Thoracic aorta (tissue), 2 donors: ENCODE measurements at places on chromosomes 3 and 15.

- no peak for DNase-seq
Observed at GRCh38 chr3:41991437-41991836, 29.5 kb upstream of the ULK4 start.

GRCh38 chr3:120093911-120094775 lies at the start of gene GSK3B:
TSS of gene GSK3B (minus strand) at chr3:120094447. CDS start at chr3:120093434, 1,013 bp downstream.
- DNase-seq, result peak; percentile 34

DNA sequence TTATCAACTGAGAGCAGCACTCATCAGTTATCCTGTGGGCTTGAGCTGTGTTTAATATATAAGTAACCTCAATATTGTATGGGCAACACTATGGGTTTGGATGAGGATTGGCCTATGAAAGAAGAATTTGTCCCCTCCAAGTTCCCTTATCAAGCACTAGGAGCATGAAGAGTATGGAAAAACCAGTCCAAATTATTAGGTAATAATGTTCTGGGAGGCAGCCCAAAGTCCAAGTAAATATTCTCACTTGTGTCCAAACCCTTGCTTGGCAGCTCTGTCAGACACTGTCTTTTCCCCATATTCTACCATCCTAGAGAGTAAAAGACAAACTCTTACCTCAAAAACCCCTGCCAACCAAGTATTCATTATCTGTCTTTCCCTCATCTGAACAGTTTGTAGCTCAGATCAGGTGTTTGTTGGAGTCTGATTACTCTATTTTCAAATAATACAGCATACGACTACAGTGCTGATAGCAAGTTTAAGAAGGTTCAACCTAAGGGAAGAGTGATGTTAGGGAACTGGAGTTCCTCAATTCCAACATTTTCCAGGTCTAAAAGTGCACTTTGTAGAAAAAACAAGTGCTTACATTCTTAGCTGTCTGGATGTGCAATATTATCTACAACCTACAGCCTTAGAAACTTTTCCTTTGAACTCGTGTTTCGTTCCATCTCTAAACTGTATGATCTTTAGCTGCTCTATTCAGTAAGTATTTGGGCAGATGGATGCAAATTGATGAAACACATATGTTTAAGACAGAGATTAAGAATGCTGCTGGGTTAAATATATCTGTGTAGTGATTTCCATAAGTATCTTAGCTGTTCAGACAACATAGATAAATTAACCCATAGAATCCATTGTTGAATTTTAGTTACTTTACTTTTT lies 89.7 kb upstream of the PHLDB2 start:
- no peak for DNase-seq

GRCh38 chr3:141529256-141529655 lies 42.4 kb downstream of the RASA2 start:
- no peak for DNase-seq

- DNase-seq, result no peak
Observed at GRCh38 chr15:63172851-63173451, 15.7 kb upstream of the RPS27L start.

GRCh38 chr3:96236522-96236921 lies 577.9 kb upstream of the EPHA6 start:
- DNase-seq, result no peak

DNA sequence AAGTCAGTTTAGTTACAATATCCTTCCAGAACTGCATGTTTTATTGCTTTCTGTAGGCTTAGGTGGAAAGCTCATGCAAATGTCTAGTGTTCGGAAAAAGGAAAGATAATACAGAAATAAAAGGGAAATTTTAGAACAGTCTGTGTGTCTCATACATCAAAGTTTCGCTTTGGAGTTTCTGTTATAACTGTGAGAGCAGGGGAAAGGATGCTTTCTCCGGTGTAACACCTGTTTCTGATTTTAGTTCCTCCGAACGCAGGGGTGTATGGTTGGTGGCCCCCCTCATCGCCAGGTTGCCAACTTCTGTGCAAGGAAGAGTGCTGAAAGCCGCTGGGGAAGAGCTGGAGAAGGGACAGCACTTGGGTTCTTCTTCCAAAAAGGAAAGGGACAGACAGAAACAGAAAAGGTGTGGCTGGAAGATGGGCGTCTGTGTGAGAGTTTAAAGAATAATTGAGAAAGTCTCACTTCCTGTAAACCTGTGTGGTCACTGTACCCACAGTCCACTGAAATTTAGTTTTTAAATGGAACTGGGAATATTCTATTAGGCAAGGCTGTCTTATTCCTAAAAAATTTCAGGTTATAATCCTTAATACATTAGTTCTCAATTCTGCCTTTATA lies 6.7 kb downstream of the P2RY12 start:
- no peak for DNase-seq

DNA sequence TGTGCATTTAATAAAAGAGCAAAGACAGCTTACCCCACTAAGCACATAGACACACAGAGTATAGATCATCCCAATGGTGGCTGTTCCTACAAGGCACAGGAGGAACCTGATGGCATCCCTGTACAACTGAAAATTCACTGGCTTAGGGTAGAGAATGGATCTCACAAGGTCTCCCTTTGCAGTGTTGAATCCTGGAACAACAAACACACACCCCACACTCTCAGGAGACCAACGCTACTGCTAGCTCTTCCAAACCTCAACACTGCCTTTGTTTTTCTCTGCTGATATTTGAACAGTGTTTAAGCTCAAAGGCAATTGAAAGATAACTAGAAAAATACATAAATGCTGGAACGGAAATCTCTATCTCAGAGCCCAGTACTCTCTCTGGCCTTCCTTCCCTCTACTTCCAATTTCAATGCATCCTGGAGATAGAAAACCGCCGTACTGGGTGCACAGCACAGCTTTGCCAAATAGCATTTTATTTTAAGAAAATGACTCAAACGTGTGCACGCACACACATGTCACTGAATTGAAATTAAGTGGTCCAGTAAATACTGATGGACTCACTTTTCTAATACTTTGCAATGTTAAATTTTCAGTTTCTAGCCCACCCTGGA lies 87.5 kb upstream of the ATP13A5 start:
- DNase-seq, result no peak

DNA sequence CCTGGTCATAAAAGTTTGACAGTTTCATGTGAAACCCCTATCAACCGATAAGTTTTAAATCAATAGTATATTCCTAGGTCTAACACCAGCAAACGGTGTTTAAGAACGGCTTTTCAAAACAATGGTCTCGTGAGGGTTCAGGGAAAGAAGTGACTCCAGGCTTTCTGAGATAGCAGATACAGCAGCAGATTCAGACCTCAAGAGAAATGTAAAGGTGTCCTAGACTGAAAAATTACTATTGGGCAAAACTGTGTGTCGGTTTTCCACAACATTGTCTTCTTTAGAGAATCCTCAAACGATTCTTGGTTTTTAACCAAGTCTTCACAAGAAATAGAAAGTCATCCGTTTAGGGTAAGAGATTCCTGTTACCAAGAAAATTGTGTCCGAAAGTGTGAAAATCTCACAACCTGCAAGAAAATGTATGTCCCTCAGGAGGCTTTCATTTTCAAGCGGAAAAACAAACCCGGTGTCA lies 1.2 kb downstream of the SETD2 start:
- no peak for DNase-seq

DNA sequence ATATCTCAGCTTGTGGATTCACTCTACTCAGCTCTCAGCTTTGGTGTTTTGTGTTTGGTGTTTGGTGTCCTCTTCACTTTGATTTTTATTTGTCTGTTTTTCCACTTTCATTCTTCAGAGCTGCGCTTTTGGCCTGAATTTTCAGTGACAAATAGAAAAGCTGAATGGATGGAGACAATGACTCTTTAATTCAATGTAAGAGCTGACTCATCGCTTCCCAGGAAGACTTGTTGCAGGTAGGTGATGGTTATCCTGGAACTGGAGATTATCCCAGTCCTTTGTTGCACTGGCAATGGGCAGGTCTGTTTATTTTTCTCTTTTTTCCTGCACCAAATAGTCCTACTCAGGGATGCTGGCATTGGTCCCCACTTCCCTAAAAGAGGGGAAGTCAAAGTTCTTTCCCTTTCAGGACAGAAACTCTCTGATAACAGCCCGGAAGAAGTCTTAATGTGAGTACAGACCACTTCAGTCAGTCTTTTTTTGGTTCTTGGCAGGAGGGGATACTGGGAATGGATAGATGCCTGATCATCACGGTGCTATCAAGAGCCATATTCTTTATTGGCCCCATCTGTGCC lies 12.4 kb upstream of the AEN start:
- no peak for DNase-seq

DNA sequence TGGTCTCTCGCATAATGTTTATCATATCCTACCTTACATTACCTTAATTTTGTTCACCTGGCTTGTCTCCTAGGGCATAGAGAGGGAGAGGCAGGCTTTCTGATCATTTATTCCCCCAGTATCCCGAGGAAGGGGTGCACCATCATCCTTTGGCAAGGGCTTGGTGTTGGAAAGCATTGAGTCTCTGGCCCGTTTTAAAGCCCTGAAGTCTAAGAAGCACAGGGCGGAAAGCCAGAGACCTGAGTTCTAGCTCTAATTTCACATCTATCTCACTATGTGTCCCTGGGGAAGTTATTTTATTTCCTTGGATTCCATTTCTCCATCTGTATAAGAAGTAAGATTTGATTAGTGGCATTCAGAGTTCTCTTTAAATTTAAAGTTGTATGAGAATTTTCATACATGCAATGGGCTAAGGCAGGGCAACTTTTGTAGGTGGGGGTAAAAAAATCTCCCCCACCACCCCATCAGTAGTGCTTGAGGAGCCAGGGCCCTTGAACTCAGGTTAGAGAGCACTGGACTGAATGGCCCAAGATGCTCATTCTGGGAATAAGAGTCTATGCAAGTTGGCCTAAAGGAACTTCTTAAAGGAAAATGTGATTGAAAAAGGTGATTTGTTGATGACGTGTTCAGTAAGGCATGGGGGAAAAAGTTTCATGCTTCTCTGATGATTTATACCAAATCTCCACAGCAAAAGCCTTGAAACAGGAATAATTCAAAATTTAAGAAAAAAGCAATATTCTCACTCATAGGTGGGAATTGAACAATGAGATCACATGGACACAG lies 10.1 kb downstream of the TMC3 start:
- no peak for DNase-seq

DNA sequence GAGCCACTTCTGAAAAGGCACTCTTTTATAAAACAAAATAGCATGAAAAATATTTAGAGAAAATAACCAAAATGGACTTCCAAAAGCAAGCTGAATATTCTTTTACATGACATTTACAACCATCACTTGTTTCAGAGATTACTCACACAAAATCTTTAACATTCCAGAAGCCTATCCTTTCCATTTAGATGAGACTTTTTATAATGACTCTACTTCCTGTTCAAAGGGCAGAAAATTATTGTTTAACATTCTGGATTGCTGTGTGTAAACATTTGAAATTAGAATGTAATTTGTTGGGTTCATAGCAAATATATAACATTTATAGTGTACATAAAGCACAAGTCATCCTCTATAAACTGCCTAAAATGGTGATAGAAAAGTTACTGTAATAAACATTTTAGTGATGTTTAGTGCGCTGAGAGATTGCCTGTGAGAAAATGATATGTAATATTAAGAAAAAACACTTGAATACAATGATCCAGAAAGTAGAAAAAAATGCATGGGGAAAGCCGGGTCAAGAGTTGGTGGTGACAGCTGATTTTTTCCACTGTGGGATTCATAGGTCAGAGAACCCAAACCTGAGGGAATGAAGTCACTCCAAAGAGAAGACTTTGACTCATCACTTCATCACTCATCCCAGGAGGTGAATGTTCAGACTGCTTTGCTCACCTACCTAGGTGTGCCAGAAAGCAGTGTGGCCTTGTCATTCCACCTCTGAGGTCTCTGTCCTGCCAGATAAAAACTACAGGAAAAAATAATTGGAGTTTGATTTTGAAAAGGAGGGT lies 305.8 kb downstream of the ARPP21 start:
- DNase-seq, result no peak

DNA sequence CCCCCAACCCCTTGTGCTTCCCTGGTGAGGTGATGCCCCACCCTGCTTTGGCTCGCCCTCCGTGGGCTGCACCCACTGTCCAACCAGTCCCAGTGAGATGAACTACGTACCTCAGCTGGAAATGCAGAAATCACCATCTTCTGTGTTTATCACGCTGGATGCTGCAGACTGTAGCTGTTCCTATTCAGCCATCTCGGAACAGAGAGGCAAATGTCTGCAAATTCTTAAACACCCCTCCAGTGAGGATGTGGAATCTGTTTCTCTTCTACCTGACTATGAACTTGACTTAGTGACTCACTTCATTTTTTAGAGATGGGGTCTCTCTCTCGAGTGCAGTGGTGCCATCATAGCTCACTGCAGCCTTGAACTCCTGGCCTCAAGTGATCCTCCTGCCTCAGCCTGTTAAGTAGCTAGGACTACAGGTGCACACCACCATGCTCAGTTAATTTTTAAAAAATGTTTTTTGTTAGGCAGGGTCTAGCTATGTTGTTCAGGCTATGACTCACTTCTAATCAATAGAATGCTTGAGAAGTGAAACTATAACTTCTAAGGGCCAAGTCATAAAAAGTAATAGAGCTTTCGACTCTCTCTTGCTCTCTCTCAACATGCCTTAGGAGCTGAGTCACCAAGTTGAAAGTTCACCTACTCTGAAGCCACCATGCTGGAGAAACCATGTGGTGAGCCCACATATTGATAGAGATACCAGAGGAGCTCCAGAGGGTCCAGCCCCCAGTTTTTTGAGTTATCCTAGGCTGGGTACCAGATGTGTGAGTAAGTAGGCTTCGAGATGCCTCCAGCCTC lies 11.5 kb upstream of the PARP14 start:
- no peak for DNase-seq

DNA sequence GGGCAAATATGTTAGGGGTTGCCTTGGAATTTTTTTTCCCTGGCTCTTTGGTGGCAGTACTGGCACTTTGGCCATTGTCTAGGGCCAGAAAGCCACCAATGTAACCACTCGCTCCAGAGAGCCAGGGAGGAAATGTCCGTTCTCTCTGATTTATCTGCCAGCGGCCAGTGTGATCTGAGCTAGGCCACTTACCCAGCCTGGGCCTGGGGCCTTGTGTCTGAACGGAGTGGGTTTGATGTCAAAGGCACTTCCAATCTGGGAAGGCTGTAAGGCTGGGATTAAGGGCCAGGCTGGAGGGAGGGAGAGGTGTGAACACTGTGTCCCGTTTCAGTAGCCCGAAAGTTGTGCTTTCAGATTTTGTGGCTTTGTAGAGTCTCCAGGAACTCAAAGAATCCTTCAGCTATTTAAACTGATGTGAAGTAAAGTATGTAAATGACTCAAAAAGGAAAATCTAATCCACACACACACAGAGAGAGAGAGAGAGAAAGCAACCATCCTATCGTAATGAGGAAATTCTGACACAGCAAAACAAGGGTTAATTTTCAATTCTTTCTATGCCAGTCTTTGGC lies 271.0 kb downstream of the PDZRN3 start:
- no peak for DNase-seq

DNA sequence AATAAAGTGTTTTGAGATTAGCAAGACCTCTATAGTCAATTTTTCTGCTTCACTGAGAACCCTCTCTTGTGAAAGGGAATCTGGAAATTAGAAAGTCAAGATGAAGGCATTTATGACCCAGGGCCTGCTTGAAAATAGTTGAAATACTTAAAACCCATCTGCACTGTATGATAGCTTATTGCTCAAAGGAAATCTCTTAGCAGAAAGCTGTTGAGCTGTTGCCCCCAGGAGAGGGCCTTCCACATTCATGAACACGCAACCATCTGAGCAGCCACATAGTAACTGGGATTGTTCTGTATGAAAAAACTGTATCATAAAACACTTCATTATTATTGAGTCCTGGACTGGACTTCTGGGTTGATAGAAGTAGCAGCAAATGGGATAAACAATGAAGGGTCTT lies 106.4 kb upstream of the PTX3 start:
- no peak for DNase-seq
